ENCODE measurements at places on chromosomes 13 and 19.

GRCh38 chr13:46595136-46595884 lies 42.3 kb downstream of the LRCH1 start:
- DNase-seq: peak; percentile 63

DNA sequence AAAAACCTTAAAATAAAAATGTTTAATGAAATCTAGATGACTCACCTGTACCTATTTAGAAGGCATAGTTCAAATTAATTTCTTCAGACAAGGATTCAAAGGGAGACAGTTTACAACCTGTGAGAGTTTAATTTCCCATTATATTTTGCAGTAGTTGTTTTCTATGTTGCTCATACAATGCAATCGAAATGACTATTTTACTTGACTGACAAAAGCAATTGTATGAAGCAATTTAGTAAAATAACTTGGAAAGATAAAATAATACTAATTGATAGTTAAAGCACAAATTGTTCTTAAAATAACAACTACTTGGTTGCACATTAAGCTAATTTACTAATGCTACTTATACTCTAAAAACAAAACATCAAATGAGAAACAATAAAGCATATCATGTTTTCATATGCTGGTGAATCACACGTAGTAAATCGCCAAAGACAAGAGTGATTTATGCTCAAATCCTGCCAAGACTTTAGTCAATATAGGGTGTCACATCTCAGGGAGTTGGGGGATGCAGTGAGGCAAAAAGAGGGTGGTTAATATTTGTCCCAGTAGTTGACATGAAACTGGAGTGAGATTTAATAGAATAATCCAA lies 6.4 kb downstream of the DACH1 start:
- no peak for DNase-seq

DNA sequence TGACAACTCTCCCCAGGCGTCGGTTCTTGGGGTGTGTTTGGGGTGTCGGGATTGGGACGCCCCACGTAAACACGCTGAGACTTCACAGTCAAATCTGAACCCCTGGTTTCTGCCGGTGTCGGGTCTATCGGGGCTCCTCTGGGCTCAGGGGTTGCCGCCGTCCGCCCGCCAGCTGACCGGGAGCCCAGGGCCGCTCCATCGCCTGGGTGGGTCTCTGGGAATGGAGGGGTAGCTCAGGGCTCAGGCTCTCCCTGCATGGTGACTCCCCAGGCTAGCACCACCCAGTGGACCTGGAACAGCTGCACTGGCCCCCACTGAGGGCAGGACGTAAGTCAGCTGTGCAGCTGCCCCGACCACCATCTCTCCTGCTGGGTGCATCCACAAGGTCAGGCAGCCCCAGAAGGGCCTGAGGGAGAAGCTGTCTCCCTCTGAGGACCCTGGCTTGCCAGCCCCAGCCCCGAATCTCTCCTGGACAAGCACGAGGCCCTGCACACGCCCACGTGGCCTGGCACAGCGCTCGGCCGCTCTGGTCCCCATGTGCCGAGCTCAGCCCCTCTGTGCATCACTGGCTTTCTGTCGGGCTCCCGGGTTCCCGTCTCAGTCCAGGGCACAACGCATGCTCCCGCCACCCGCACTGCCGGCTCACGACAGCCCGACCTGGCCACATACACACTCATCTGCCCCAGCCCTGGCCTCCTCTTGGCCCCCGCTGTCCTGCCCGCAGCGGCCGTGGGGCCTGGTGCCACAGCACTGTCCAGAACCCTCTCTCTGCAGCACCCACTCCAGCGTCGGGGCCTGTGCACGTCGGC lies 6.1 kb downstream of the RNF126 start:
- DNase-seq: no peak

- peak; percentile 93 for DNase-seq
These were observed at the start of gene SPART for GRCh38 chr13:36346222-36347083. Gene SPART (minus strand): TSS chr13:36346394. CDS start chr13:36335830, 10,564 bp downstream.

DNA sequence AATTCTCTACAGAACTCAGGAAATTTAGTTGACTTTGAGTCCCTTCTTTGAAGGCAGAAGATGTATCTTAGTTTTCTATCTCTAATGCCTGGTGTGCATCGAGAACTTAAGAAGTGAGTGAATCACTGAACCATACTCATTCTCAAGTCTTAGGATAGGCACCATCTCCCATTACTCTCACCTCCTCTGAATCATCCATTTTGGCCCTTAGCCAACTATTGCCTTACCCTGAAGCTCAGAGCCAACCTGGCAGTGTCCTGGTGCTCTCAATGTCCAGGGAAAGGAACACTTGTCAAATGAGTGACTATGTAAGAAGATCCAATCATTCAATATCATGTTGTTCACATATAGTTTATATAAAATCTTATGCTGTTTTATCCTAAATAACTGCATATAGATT lies 146.6 kb downstream of the RGCC start:
- peak; percentile 88 for DNase-seq

GRCh38 chr13:107866032-107866940 lies 349.1 kb downstream of the LIG4 start:
- no peak for DNase-seq

- DNase-seq: no peak
These were observed 4.2 kb downstream of the KANK3 start for GRCh38 chr19:8338835-8339234.

GRCh38 chr19:28283592-28283991 lies 929.4 kb downstream of the UQCRFS1 start:
- no peak for DNase-seq
